ENCODE measurements at places on chromosomes 5 and 9.
A peak's percentile ranks its signal among the peaks of the same experiment; 100 is the strongest.

- no peak for DNase-seq
These were observed 30.4 kb downstream of the PRDM6 start for GRCh38 chr5:123119334-123119986.

GRCh38 chr5:1883120-1883924 is 597 bp upstream of the IRX4 start:
- DNase-seq = no peak

GRCh38 chr5:40221796-40222195 is 457.9 kb upstream of the PTGER4 start:
- DNase-seq = no peak

DNA sequence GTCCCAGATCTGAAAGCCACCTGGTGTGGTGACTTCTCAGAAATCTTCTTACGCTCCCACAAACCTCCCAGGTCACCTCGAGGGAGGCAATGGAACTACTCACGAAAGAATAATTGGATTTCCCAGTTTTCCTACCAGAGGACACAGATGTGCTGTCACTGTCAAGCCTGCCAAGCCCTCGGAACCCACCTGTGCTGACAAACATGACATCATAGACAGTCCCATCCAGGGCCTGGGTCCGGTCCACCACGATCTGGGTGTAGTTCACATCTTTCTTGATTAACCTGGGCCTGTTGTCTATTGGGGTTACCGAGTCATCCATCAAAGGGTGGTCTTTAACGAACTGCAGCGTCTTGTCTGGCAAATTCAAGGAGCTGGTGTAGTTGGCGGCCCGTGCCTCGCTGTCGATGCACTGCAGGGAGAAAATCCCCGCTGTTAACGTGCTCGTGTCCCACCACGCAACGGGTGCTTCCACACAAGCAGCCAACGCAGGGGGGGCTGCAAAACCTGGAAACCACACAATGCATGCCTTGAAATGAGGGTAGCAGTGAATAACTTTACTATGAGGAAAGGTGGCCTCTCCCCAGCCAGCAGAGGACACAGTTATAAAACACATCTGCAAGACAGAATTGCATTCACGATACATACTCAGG is 69.0 kb downstream of the SECISBP2 start:
- no peak for DNase-seq

DNA sequence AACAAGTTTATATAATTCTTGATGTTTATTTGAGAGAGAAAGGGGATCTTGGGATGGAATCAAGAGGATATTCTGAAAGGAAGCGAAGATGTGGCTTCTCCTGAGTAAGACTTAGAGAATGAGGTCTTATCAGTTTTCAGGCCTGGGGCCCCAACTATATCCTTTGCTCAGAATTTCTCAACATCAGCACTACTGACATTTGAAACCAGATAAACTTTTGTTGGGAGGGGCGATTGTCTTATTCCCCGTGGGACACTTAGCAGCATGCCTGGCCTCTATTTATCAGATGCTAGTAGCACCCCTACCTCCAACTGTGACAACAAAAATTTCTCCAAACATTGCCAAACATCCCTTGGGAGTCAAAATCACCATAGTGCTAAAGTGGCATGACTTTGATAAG is 567.7 kb downstream of the MAT2B start:
- no peak for DNase-seq

- no peak for DNase-seq
These were observed 3.0 kb downstream of the C8G start for GRCh38 chr9:136947955-136948510.

DNA sequence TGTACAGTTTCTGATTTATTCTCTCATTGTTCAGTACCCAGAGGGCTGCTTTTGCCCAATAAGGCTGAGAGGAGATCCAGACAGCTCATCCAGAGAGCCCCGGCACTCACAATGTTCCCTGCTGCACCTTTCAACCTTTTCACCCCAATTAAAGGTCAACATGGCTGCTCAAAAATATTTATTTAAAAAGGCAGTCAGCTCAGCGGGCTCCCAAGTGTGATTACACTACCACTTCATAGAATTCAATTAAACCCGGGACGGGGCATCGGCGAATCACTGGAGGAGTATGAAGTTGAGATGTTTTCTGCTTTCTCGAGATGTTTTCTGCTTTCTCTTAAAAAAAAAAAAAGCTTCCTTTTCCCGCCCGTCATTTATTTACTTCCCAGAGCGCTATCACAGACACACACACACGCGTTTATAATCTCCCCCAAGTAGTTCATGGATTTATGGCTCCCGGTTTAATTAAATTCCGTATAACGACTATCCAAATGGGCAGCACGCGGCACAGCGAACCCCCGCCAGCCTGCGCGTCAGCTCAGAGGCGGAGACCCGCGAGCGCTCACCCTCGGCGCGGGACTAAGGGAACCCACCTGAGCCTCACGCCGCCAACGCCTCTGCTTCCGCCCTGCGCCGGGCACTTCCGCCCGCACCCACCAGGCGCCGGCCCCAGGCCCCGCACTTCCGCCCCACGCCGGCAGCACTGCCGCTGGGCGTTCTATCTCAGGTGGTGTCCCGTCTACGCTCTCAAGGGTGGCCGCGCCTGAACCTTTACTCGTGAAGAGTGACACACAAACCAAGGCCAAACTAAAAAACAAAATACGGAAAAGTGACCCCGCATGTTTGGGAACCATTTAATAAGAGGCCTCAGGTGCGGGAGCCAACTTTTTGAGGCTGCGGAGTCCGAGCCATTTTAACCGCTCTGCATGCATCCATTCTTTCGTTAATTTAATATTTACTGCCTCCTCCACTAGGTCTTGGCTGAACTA is at the start of gene C5orf63:
C5orf63 (minus strand) TSS at position 642 of the 986 bp plus-strand sequence. CDS start 14,507 bp downstream, outside the sequence.
- DNase-seq = peak; percentile 53

DNA sequence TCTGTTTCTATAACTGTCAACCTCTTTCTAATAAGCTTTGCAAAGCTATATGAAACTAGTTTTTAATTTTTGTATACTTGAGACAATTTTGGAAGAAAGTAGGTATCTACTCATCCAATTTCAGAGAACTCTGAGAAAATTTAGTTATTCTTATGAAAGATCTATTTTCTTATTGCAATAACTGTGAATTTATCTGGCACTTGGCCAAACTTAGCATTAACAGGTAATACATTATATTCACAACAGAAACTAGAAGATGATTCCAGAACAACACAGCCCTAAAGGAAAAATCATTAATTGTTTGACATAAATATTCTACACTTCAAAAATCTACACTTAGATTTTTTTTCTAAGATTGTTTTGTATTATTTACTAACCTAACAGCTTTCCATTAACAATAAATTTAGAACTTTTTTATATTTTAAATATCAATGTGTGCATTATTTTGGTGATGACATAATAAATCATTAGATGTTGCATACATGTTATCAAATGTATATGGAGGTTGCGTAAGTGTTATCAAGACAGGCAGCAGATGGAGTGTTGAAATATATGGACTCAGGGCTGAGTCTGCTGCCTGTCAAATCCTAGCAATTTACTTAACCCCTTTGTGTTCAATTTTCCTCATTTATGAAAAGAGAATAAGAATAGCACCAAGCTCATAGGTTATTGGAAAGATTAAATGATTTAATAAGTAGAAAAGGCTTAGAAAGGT is 141.8 kb downstream of the MUSK start:
- no peak for DNase-seq

DNA sequence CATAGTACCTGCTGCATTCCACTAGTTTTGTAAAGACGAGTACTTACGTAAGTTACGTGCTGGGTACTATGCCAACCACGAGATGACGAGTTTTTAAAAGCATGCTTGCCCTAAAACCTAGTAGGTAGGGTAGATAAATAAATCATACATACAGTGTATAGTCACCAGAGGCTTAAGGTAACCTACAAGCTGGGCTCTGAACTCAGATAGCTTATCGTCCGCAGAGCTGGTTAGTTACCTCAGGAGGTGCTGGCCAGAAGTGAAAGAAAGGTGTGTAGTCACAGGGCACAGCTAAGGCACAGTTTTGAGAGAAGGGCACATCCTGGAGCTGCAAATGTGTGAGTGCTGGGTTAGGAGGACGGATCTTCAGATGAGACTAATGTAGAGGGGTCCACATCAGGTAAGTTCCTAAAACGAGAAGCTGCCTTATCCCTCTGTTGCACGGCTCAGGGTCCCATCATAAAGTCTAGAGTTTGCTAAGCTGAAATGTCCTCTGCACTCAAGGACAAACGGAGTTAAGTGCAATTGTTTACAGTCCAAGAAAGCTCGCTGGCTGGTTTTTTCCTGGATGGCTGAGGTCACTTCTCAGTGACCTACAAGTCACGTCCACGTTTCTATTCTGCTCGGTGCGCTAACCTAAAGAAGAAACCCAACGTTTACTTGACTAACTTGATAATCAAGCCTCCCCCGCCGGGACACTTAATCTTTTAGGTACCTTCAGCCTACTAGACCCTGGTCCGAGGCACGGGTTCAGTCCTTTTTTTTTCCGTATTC is 1.1 kb upstream of the SNX24 start:
- no peak for DNase-seq

GRCh38 chr5:172716796-172717313 is 54.1 kb downstream of the DUSP1 start:
- DNase-seq = peak; percentile 74

- DNase-seq = no peak
These were observed 70.0 kb upstream of the ZSWIM6 start for GRCh38 chr5:61262080-61262479.

DNA sequence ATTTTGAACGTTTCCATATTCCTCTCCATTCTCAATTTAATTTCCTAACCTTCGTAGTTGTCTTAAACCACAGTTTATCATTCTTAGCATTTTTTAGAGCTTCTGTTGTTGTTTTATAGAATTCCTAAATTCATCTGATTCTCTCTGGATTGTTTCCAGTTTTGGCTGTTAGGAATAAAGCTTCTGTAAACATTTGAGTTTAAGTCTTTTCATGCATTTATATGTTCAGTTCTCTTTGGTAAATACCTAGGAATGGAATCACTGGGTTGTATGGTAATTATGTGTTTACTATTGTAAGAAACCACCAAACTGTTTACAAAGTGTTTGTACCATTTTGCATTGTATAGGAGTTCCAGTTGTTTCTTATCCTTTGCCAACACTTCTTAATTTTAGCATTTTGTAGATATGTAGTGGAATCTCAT is 29.7 kb downstream of the GPR21 start:
- no peak for DNase-seq

DNA sequence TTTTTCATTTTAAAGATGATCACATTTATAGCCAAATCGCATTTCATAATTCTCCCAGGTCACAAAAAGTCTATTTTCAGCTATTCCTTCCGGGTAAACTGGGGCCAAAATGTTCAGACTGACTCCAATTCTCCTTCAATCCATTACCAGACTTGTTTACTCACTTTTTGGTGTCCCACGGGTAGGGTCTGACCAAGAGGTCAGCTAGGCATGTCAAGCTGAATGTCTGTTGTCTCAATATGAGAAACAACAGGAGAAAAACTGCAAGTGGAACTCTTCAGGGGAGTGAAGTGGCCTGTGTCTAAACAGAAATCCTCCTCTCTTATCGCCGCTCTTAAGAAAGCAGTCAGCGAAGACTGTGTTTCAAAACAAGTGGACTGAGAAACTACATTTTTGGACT is 171.3 kb downstream of the APBA1 start:
- no peak for DNase-seq

DNA sequence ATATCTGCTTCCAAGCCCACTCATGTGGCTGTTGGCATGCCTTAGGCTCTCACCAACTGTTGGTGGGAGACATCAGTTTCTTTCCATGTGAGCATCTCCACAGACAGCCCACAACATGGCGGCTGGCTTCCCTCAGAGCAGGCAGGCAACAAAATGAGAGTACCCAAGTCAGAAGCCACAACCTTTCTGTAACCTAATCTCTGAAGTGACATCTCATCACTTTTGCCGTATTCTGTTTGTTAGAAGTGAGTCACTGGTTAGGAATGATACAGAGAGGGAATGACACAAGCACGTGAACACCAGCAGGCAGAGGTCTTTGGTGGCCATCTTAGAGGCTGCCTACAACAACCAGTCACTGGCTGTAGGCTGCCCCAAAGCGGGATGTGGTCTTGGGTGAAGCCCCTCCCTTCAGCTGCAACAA is 88.6 kb upstream of the RASGRF2 start:
- DNase-seq = no peak

- no peak for DNase-seq
These were observed 4.7 kb downstream of the CFAP77 start for GRCh38 chr9:132414731-132415130.

GRCh38 chr9:99419070-99419469 is 197.0 kb downstream of the SEC61B start:
- DNase-seq = no peak

All from CD4-positive, alpha-beta memory T cell (primary cell).